ENCODE measurements at places on chromosomes 6 and 20.
A peak's percentile ranks its signal among the peaks of the same experiment; 100 is the strongest.

GRCh38 chr20:24332956-24333355, 136.5 kb upstream of the SYNDIG1 start:
- no peak for DNase-seq

- DNase-seq = no peak
Observed at GRCh38 chr6:147770221-147770620, 261.7 kb downstream of the SAMD5 start.

- DNase-seq = no peak
Observed at GRCh38 chr20:561437-562231, 18.0 kb upstream of the CSNK2A1 start.

DNA sequence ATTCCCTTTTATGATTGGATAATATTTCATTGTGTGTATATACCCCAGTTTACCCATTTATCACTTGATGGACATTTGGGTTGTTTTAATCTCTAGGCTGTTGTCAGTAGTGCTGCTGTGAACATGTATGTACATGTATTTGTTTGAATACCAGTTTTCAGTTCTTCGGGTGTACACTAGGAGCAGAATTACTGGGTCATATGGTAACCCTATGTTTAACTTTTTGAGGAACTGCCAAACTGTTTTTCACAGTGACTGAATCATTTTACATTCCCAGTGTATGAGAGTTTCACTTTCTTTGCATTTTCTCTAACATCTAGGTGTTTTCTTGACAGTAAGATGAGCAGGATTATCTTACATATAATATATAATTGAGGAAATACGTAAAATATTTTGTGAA, 44.7 kb upstream of the ADIG start:
- no peak for DNase-seq

GRCh38 chr6:42026540-42026939, 23.8 kb upstream of the TAF8 start:
- DNase-seq = no peak

- no peak for DNase-seq
Observed at GRCh38 chr20:60039526-60039925, 81.3 kb downstream of the CDH26 start.

DNA sequence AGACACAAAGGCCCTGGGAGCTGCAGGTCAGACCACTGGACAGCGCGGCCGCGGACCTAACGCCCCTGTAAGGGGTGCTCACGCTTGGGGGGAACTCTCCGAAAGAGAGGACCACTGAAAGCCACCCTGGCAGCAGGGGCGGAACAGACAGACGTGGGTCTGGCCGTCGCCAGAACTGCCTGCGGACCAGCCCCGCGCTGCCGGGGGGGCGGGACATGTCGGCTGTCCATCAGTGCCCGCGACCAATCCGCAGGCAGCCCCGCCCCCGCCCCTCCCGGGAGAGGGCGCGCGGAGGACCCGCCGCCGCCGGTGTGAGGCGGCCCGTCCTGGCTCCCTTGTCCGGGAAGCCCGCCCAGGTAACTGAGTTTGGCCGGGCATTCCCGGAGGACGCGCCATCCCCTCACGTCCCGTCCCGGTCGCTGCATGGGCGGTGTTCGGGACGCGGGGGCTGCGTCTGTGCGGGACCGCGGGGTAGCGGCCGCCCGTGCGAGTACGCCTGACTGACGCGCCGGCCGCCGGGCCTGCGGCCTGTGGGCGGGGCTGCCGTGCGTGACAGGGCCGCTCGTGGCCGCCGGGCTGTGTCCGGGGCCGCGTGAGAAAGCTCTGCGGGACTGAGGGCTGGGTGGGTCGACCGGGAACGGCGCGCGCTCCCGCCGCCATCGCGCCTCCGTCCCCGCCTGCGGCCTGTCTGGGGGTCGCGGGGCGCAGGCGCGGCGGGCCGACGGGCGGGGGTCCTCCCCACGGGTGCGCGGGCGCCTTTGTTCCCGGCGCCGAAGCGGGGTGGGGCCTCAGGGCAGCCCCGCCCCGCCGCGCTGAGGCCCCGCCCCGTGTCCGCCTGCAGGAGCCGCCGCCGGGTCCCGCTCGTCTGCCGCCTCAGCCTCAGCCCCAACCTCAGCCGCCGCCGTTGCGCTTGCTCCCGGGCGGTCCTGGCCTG, at the start of gene PLCG1:
TSS of gene PLCG1 (plus strand) at position 864 of the 934 bp plus-strand sequence. CDS start 99 bp downstream, outside the sequence.
- peak; percentile 84 for DNase-seq

GRCh38 chr6:104642871-104643270, 216.8 kb downstream of the HACE1 start:
- no peak for DNase-seq

- no peak for DNase-seq
Observed at GRCh38 chr6:33029328-33030184, 20.2 kb upstream of the HLA-DOA start.

GRCh38 chr6:149752600-149753373, 3.2 kb downstream of the PCMT1 start:
- no peak for DNase-seq

All from stimulated activated naive CD4-positive, alpha-beta T cell (primary cell).